Activated CD4-positive, alpha-beta T cell treated with anti-CD3 and anti-CD28 coated beads, Interleukin-2, amount 10 ng/mL, durations not matched to agents 24 days and 14 days (primary cell): ENCODE measurements at places on chromosomes 7 and 10. TPM values are rescaled to one million over a fixed set of nuclear protein-coding genes. Genes with fewer than 3 reads are reported as not detected.
A peak's percentile ranks its signal among the peaks of the same experiment; 100 is the strongest.

DNA sequence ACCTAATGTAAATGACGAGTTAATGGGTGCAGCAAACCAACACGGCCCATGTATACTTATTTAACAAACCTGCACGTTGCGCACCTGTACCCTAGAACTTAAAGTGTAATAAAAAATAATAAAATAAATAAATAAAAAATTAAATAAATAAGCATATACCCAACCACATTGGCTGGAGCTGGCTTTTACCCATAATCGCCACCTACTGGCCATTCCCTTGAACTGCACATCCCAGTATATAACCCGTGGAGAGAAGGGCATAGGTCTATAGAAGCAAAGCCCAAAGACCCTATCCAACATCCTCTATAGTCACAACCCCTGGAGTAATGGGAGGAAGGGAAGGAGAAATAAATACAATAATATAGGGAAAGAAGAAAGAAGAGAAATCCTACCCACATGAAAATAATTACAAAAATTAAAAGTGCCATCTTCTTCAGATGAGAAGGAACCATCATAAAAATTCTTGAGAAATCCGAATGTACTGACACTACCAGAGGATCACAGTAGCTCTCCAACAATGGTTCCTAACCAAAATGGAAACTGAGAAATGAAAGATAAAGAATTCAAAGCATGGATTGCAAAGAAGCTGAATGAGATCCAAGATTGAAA lies 65.6 kb downstream of the TWIST1 start:
- peak; percentile 74 for DNase-seq
- H3K27me3 ChIP-seq, result no peaks in the 10 kb centered on the region
- H3K4me1 ChIP-seq, result peaks cover 2% of the 10 kb centered on the region

DNAJC9 gene
- 54.2 and 56.6 TPM in 2 replicates for total RNA-seq

PON1 gene
- not detected in 2 replicates for total RNA-seq

AGMO gene
- not detected in 2 replicates for total RNA-seq

GRCh38 chr10:112517451-112517862 lies 70.4 kb downstream of the VTI1A start:
- no peak for DNase-seq
- no peak overlapping the region for H3K4me3 ChIP-seq
- H3K27ac ChIP-seq, result no peak overlapping the region
- peaks cover 6% of the 10 kb centered on the region for H3K27me3 ChIP-seq
- H3K36me3 ChIP-seq, result no peaks in the 10 kb centered on the region

GRCh38 chr10:52256832-52257691 lies 57.0 kb upstream of the DKK1 start:
- H3K36me3 ChIP-seq, result no peaks in the 10 kb centered on the region
- no peaks in the 10 kb centered on the region for H3K27me3 ChIP-seq
- no peak overlapping the region for H3K27ac ChIP-seq
- H3K4me1 ChIP-seq, result no peaks in the 10 kb centered on the region

DNA sequence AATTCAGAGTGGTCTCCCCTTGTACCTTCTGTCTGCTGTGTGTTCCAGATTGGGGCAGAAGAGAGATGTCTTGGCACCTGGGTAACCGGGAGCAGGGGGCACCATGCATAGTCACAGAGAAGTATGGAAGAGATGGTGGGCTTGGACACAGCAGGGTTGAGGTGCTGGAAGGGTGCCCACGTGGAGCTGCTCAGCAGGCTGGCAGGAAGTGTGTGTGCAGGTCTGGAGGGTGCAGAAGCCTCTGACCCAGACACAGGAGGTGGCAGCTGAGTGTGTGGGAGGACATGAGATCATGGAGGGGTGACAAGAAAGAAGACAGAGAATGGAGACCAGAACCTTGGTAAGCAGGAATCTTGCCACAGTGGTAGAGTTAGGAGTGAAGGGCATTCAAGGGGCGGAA lies 42.3 kb upstream of the DUSP5 start:
- no peak for DNase-seq
- peaks cover 10% of the 10 kb centered on the region for H3K27me3 ChIP-seq
- H3K4me3 ChIP-seq, result peak overlapping the region; percentile 0
- H3K36me3 ChIP-seq, result no peaks in the 10 kb centered on the region
